ENCODE measurements at places on chromosomes 1 and 21. TPM values are rescaled to one million over a fixed set of nuclear protein-coding genes. Genes with fewer than 3 reads are reported as not detected.

Gene OSCP1
- total RNA-seq, result 17.5 TPM

Gene KCNJ15
- 0.24 TPM for total RNA-seq

Gene PRDM16
- total RNA-seq, result 0.84 TPM

Gene DYRK3
- 5.1 TPM for total RNA-seq

Gene RNU1-3
- total RNA-seq, result 5,330 TPM

Gene MCOLN2
- total RNA-seq, result 16.1 TPM

Gene PDZK1
- 4.4 TPM for total RNA-seq

Gene UTP11
- 71.9 TPM for total RNA-seq

Gene KIF1B
- total RNA-seq, result 51.4 TPM

Gene C1QA
- 953 TPM for total RNA-seq

Gene RAD54L
- total RNA-seq, result 1.1 TPM

Gene MIXL1
- total RNA-seq, result not detected

Gene LINGO4
- 0.55 TPM for total RNA-seq

Gene SAMD13
- total RNA-seq, result 5.4 TPM

Gene FAM177B
- 1.9 TPM for total RNA-seq

Gene COL8A2
- 0.74 TPM for total RNA-seq

Gene MSH4
- 0.17 TPM for total RNA-seq

Gene ARHGAP30
- 9.8 TPM for total RNA-seq

Gene PSMB4
- total RNA-seq, result 238 TPM

Gene GSTM5
- total RNA-seq, result 5.0 TPM

Gene OR10T2
- total RNA-seq, result not detected

Gene MIB2
- total RNA-seq, result 158 TPM

Gene PRKCZ
- 26.9 TPM for total RNA-seq

Gene MTMR11
- 21.6 TPM for total RNA-seq

Gene ZNF593
- 43.5 TPM for total RNA-seq

Gene GPR37L1
- total RNA-seq, result 0.14 TPM

Gene LRRC38
- 9.5 TPM for total RNA-seq

Gene RUNX3
- total RNA-seq, result 2.4 TPM

Gene SEC16B
- 0.87 TPM for total RNA-seq

Gene NHLH1
- not detected for total RNA-seq

Gene TCHHL1
- not detected for total RNA-seq

Gene EXTL1
- 1.8 TPM for total RNA-seq

Gene VSIG8
- total RNA-seq, result not detected

Gene PPIAL4G
- total RNA-seq, result not detected

Gene E2F2
- total RNA-seq, result not detected

Gene TSPEAR
- total RNA-seq, result not detected

Gene EPS8L3
- total RNA-seq, result not detected

Gene ETV3L
- not detected for total RNA-seq

Gene ATP1B1
- 127 TPM for total RNA-seq

Gene FCRL6
- not detected for total RNA-seq

Gene CRYBG2
- total RNA-seq, result not detected

Gene RGS16
- 4.4 TPM for total RNA-seq

Gene SPRR2G
- total RNA-seq, result not detected

Gene ADGRB2
- 7.0 TPM for total RNA-seq

Gene GNG12
- 88.8 TPM for total RNA-seq

Gene ERICH3
- 0.09 TPM for total RNA-seq

Gene ZYG11A
- total RNA-seq, result 0.07 TPM

Gene FMN2
- 1.8 TPM for total RNA-seq

Gene TRABD2B
- total RNA-seq, result 0.88 TPM
